Head of caudate nucleus (tissue), 42 donors: ENCODE measurements at places on chromosomes 5 and 9.

GRCh38 chr9:75941066-75941465 is 50.6 kb downstream of the PCSK5 start:
- DNase-seq = no peak

DNA sequence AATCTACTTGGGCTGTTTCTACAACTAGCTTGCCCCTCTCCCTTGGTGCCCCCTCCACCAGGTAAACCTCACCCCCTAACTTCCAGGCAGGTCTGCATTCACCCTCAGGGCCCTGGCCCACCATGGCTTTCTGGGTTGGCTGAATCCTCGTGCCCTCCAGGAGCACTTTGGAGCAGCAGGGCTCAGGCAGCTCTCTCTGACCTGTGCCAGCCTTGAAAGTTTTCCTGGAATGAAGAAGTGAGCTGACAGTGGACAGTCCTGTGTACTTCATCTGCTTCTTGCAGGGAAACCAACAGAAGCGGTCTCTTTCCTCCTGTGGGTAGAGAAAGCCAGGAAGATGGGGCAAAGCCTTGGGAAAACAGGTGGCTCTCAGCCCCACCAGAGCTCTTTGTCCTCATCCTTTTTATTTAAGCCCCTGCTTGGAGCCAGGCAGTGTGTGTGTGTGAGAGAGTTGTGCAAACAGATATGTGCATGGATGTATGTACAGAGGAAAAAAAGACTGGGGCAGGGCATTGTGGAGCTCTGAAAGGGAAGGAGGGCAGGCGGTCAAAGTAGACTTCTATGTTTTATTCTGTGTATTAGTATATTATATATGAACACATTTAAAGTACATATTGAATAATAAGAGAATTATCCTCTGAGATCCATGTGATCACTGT is 62.3 kb upstream of the SPRY4 start:
- DNase-seq = no peak

GRCh38 chr9:14214693-14215092 is 99.2 kb downstream of the NFIB start:
- no peak for DNase-seq

- DNase-seq = no peak
Measured at GRCh38 chr9:122216138-122216797, 12.5 kb downstream of the LHX6 start.

DNA sequence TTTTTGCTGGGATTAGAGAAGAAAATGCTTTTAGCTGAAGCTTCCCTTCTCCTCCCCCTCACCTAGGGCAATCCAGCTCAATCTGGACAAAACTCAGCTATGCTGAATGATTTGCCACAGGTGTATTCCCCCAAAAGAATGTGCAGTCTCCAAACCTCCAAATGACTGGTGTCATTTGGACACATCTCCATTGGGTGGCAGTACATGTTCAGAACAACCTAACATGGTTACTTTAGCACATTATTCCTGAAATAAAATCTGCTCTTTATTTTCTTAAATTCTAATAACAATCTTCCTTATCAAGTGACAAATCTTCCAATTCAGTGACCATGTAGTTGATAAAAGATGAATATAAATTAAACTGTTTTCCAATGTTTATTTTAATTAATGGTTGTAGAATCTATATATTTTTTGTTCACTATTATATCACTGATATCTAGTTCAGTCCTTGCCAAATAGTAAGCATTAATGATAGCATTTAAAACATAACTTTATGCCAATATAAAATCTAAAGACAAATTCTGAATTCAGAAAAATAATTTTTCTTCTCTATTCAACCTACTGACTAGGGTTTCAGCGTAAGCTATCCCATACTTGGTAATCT is 61.3 kb upstream of the MOCS2 start:
- DNase-seq = no peak

- DNase-seq = no peak
Measured at GRCh38 chr5:149656576-149657182, 73.4 kb upstream of the PPARGC1B start.

DNA sequence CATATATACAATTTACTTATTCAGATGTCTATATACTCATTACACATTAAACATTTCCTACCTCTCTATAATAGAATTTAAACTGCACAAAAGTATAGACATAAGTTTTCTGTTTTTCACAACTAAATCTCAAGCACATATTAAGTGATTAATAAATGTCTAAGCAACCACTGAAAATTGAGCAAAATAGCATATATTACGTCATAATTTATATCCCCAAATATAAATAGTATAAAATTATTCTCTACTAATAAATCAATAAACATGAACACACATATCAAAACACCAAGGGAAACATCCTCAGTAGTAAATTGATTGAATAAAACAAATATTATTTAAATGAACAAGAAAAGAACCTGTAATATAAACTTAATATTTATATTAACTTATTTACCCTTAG is 865.1 kb downstream of the CDH18 start:
- DNase-seq = no peak

GRCh38 chr9:116075191-116075590 is 78.4 kb upstream of the PAPPA start:
- DNase-seq = no peak

- DNase-seq = no peak
Measured at GRCh38 chr5:109786206-109786855, 96.6 kb downstream of the MAN2A1 start.

DNA sequence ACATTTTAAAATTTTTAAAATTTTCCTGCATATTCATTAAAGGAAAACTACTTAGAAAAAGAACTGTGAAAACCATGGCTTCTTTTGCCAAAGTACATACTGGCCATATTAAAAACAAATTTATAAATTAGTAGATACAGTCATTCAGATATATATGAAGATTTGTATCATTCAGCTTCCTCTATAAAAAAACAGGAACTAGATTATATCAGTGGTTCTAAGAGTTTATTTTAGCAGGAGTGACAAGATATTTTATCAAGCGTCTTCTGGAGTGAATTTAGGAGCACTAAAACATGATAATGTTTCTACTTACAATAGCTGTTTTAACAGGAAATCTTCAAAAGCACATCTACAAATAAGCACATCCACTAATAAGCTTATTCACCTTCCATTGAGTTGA is 171.4 kb downstream of the RAPGEF6 start:
- no peak for DNase-seq

- DNase-seq = no peak
Measured at GRCh38 chr5:159519365-159519764, 189.1 kb upstream of the IL12B start.

- no peak for DNase-seq
Measured at GRCh38 chr5:68444833-68445232, 229.3 kb downstream of the PIK3R1 start.

DNA sequence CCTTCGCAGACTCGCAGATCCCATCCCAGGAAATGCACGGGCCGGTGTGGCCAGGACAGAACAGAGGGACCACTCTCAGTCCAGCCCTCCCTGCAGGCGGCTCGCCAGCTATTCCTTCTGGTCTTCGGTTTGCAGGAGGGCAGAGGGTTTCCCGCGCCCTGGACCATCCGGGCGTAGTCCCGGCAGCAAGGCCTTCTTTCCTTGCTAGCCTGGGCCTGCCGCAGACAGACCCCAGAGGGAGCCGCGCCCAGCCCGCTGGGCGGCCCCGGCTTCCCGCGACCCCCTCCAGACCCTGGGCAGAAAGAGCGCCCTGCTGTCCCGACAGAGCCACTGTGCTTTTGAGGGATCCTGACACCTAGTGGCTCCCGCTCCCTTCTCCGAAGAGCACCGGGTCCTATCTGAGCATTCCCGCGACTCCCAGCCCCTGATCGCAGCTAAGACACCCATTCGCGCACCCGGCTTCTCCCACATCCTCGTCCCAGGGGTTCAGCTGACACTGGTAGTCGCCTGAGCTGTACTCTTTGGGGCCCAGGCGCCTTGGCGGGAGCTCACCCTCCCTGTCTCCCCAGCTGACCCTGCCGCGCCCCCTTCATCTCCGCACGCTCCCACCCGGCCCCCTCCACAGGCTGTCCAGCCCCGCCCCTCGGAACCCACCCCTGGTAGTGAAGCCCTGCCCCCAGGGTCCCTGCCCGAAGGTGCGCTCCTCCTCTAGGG is 1.1 kb downstream of the CFAP90 start:
- DNase-seq = peak; percentile 39

GRCh38 chr9:76107482-76107881 is 217.0 kb downstream of the PCSK5 start:
- no peak for DNase-seq

GRCh38 chr9:31839273-31839672 is 545.2 kb upstream of the ACO1 start:
- peak; percentile 18 for DNase-seq

DNA sequence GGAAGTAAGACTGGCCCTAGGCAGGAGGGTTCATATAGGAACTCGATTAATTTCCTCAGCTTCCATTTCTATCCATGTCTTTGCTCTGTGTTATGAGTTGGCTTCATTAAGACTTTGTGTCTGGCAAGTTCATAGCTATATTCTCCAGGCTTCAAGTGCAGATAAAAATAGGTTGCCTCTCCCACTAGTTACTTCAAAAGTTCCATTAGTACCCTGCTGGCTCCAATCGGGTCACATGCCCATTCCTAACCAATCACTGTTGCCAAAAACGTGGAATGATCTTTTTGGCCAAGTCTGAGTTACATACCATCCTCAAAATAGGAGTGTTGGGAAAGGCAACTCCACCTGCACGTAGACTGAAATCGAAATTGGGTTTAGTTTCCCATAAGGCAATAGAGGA is 13.8 kb upstream of the SPATA31D1 start:
- no peak for DNase-seq

GRCh38 chr9:137738703-137739102 is 119.9 kb downstream of the EHMT1 start:
- no peak for DNase-seq

DNA sequence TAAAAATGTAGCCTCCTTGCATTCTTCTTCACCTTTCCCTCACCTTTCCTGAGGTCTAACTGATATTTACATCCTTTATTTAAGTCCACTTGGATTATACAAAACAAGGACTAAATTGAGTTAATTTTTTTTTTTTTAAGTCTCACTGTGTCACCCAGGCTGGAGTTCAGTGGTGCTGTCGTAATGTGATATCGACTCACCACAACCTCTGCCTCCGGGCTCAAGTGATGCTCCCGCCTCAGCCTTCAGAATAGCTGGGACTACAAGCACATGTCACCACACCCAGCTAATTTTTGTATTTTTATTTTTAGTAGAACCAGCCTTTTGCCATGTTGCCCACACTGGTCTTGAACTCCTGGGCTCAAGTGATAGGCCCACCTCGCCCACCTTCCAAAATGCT is 195.3 kb downstream of the BNC2 start:
- no peak for DNase-seq

DNA sequence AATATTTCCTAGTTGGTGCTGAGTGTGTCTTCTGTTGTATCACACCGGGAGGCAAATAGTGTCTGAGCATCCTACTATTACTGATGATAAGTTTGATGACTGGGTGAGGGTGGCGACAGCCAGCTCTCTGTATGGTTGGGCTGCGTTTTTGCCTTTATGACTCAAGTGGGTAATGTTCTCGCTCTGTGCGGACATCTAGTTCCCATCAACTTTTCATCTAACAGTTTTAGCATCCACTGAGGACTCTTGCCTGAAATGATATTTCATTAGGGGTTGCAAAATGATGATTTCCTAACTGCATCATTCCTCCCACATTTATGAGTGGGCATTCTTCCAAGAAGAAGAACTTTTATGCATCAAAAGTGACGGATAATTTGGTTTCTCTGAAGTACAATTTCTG is 26.5 kb downstream of the HMCN2 start:
- no peak for DNase-seq

- no peak for DNase-seq
Measured at GRCh38 chr9:124293718-124294506, 36.2 kb downstream of the NEK6 start.

GRCh38 chr9:129480227-129480626 is 140.7 kb downstream of the C9orf50 start:
- DNase-seq = no peak

GRCh38 chr9:134917431-134918373 is at the start of gene FCN1:
Gene FCN1 (minus strand): TSS chr9:134917912. CDS start chr9:134917871, 41 bp downstream.
- DNase-seq = no peak

- no peak for DNase-seq
Measured at GRCh38 chr5:56838409-56839039, 23.2 kb downstream of the MAP3K1 start.

DNA sequence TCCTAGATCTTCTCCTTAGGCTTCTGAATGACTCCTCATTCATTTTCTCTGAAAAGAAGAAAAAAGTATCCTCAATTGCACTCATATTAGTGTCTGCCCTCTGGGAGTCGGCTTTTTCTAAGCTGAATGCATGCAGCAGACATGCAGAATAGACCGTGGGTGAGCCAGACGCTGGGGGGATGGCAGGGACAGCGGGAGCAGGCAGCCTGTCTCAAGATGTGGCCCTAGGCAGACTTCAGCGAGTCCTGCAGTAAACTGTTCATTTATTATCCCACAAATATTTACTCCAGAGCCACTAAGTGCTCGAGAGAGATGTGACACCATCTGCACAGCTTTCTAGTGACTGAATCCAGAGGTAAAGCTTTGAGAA is 164.9 kb upstream of the RAI14 start:
- DNase-seq = no peak

DNA sequence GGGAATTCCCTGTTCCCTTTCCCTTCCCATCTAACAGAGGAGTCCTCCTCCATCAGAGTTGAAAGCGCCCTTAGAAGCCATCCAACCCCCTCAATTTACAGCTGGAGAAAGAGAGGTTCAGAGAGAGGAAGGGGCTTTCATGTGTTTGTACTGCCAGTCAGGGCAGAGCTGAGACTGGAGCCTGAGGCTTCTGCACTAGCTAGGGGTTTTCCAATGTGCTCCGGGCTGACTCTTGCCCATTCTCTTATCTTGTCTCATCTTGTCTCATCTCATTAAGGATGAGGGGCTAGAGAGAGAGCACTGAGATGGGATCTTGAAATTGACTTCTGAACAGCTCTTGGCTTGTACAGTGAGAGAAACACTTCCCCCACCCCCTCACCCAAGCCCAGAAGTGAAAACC is 67.4 kb upstream of the SHB start:
- DNase-seq = no peak

DNA sequence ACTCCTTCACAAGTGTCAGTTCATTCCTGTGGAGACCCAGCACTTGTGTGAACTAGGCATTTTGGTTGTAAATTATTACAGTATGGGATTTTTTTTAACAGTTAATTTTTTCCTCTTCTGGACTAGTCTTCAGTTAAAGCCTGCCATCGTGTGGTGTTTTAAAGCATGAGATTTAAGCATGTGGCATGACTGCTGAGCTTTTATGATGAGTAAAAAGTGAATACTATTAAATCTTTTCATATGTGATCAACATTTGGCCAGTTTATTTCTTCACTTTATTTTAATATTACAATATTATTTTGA is 25.0 kb downstream of the LMNB1 start:
- no peak for DNase-seq

DNA sequence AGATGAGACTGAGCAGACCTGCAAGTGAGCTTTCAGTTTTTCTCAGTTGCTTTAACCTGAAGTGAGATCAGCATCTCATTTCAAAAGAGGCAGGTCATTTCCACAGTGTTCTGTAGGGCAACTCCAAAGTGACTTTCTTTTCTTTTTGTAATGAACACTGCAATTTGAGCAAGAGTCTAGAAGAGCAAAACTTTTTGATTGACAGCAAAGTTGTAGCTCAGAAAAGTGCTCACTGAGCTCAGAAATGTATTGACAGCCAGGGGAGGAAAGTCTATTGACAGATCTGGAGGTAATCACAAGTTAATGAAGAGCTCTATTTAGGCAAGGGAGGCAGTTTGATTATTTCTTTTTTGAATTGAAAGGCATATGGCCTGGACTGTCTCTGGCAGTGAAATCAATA is 54.6 kb downstream of the LRRC70 start:
- DNase-seq = no peak

GRCh38 chr5:96851312-96852062 is 24.8 kb upstream of the ERAP2 start:
- DNase-seq = no peak
